ENCODE measurements at places on chromosomes 6 and 20. TPM values are rescaled to one million over a fixed set of nuclear protein-coding genes. Genes with fewer than 3 reads are reported as not detected.

GRCh38 chr20:63167026-63167917 lies 48.7 kb downstream of the YTHDF1 start:
- H3K4me3 ChIP-seq = no peak overlapping the region
- DNase-seq = peak; percentile 58
- no peaks in the 10 kb centered on the region for H3K4me1 ChIP-seq
- H3K27me3 ChIP-seq = peaks cover 4% of the 10 kb centered on the region
- no peaks in the 10 kb centered on the region for H3K36me3 ChIP-seq
- H3K27ac ChIP-seq = no peak overlapping the region

GRCh38 chr20:44533928-44534327 lies 12.1 kb upstream of the SERINC3 start:
- peaks cover 21% of the 10 kb centered on the region for H3K4me1 ChIP-seq
- DNase-seq = no peak
- H3K4me3 ChIP-seq = no peak overlapping the region
- no peak overlapping the region for H3K27ac ChIP-seq

- no peaks in the 10 kb centered on the region for H3K36me3 ChIP-seq
- no peak for DNase-seq
- peaks cover 31% of the 10 kb centered on the region for H3K27me3 ChIP-seq
- no peak overlapping the region for H3K27ac ChIP-seq
Measured at GRCh38 chr6:150145830-150146229, 3.0 kb downstream of the PPP1R14C start.

GRCh38 chr6:15986027-15986629 lies 142.8 kb upstream of the MYLIP start:
- no peak for DNase-seq
- no peak overlapping the region for H3K27ac ChIP-seq
- no peak overlapping the region for H3K4me3 ChIP-seq
- no peaks in the 10 kb centered on the region for H3K4me1 ChIP-seq
- peaks cover 5% of the 10 kb centered on the region for H3K27me3 ChIP-seq
- H3K36me3 ChIP-seq = no peaks in the 10 kb centered on the region

The FAM83C gene
- total RNA-seq = not detected
